Stimulated activated CD4-positive, alpha-beta T cell treated with anti-CD3 and anti-CD28 coated beads, Interleukin-4, amount 100 ng/mL, for 1 hour (primary cell): ENCODE measurements at places on chromosomes 1 and 21.

DNA sequence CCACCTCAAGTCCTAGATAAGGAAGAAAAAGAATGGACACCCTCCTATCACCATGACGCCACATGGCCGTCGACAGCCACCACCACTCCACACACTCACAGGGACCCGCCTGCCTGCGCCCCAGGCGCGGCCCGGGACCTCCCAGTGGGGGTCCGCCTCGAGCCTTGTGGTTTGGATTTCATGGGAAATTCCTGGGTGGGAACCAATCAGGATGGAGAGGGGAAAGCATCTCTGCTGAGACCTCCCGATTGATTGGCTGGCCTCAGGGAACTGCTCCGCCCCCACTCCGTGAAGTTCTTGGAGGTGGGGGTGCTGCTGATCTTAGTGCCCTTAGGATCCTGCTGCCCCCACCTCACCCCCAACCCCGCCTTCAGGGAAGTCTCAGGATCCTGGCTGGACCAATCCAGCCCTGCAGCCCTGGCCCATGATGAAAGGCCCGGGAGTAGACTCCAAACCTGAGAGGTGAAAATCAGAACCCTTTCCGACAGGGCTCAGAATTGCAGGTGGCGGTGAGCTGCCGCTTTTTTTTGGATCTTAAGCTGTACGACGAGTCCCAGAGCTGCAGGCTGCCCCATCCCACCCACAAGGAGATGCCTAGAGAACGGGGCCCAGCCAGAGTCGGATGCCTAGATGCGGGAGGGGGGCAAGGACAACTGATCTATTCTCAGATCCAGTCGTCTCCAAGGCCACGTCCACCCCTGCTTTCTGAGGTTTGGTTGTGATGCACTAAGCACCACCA is 29.0 kb upstream of the TMEM51 start:
- DNase-seq, result no peak

DNA sequence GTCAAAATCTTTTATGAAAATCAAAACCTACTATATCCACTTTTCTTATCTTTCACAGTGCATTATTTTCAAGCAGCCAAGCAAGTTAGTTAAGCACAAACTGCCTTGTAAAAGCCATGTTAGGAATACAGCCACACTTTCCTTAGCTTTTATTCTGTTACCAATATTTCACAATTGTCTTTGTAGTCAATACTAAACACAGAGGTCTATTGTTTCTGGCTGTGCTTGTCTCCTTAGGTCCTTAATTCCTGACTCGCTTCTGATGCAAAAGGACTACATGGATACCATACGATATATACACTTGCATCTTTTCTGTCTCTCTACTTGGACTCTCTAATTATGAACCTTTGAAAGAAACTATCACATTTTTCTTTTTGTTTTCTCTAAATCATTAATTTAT is 331.8 kb downstream of the NEGR1 start:
- DNase-seq, result no peak

DNA sequence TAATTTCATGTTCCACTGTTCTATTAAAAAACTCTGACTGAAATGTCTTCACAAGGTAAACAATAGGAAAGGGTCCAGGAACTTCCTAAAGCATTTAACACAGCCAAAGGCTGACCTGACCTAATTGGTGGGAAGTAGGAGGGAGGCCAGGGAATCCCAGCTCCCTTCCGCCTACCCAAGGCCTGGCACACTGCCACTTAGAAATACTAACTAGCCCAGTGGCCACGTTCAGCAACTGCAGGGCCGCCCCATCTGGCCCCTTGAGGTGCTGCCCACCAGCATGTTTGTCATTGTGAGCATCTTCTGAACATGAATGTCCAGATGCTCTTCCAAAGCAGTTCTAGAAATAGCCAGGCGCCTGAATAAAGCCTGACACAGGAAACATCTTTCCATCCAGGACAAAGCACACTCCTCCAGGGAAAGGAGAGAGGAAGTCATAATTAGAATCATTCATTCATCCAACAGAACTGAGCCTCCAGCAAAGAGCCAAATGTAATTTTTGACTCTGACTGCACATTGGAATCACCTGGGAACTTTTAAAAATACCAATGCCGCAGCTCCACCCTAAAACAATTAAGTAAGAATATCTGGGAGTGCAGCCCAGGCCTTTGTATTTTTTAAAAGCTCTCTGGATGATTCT is 44.6 kb upstream of the BCL9 start:
- no peak for DNase-seq

GRCh38 chr1:174957829-174958228 is 41.9 kb upstream of the CACYBP start:
- DNase-seq, result no peak

GRCh38 chr1:19710825-19711611 is 46.3 kb downstream of the HTR6 start:
- DNase-seq, result no peak

- DNase-seq, result no peak
Observed at GRCh38 chr1:243253926-243254232, 1.2 kb downstream of the CEP170 start.

- DNase-seq, result no peak
Observed at GRCh38 chr1:16145030-16145661, 10.7 kb downstream of the EPHA2 start.

- no peak for DNase-seq
Observed at GRCh38 chr1:201748335-201748734, 80.6 kb upstream of the IPO9 start.

DNA sequence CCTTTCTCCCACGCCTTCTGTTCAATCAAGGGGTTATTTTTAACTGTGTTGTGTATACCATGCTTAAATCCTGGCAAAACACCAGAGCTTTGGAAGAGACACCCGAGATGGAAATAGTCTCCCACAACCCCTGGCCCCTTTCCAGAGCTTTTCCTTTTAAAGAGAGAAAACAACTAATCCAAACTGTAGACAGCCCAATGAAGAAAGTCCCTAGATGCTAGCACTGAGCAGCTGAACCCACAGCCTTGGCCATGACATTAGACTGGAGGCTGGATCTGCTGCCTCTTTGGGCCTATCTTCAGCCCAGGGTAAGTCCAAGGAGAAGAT is 64.9 kb upstream of the ARTN start:
- DNase-seq, result no peak

DNA sequence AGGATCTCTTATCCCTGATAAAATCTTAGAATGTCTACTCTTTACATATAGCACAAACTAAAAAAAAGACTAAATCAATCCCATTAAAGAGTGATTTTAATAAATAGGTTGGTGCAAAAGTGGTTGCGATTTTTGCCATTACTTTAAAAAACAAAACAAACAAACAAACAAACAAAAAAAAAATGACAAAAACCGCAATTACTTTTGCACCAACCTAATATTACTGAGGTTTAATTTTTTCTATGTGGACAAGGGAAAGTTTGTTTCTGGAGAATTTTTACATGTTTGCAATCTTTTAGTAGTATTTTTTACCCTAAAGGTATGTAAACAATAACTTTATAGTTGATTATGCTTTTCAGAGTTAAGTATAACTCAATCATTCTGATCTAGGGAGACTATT is 119.7 kb upstream of the ADAMTS5 start:
- no peak for DNase-seq

DNA sequence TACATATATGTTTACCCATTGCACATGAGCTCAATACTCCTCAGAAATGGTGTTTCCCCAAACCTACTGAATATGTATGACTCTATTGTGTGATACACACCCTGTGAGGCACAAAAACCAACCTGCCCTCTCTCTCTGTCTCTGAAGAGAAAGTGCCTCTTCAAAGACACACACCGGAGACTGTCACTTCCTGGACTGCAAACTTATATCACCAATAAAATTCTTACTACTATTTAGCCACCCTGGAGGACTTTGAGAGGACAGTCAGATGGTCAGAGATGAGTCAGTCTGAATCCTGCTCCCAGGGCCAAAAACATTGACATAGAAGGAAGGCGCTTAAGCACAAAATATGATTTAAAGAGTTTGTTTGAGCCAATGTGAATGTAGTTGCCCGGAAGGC is 110.4 kb downstream of the PPIAL4G start:
- DNase-seq, result no peak

DNA sequence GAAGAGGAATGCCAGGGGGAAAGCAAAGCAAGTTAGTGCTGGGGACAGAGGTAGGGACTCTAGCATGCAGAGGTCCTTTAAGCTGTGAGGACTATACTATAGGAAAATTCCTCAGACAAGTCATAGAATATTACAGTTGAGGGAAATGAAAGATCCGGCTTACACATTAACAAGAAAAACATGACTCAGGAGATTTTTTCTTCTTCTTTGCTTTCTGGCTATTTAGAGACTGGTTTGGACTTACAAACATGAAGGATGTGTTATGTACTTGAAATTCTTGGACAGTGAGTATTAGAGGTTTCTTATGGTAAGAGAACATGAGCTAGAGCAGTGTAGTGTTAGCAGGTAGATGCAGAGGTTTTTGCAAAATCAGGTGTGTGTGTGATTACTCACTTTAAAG is 24.9 kb downstream of the USP25 start:
- DNase-seq, result no peak

DNA sequence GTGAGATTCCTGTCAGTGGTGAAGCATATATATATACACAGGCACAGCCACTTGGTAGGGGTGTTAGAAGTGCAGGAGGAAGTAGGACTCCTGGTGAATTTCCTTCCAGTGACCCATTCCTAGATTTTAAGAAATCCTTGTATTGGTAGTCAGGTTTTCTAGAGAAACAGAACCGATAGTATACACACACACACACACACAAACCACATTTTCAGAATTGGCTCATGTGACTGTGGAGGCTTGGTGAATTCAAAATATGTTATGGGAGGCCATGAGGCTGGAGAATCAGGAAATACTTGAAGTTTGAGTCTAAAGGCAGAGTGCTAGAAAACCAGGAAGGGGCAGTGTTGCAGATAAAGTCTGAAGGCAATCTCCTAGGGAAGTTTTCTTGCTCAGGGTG is 114.2 kb downstream of the FCRL5 start:
- no peak for DNase-seq

DNA sequence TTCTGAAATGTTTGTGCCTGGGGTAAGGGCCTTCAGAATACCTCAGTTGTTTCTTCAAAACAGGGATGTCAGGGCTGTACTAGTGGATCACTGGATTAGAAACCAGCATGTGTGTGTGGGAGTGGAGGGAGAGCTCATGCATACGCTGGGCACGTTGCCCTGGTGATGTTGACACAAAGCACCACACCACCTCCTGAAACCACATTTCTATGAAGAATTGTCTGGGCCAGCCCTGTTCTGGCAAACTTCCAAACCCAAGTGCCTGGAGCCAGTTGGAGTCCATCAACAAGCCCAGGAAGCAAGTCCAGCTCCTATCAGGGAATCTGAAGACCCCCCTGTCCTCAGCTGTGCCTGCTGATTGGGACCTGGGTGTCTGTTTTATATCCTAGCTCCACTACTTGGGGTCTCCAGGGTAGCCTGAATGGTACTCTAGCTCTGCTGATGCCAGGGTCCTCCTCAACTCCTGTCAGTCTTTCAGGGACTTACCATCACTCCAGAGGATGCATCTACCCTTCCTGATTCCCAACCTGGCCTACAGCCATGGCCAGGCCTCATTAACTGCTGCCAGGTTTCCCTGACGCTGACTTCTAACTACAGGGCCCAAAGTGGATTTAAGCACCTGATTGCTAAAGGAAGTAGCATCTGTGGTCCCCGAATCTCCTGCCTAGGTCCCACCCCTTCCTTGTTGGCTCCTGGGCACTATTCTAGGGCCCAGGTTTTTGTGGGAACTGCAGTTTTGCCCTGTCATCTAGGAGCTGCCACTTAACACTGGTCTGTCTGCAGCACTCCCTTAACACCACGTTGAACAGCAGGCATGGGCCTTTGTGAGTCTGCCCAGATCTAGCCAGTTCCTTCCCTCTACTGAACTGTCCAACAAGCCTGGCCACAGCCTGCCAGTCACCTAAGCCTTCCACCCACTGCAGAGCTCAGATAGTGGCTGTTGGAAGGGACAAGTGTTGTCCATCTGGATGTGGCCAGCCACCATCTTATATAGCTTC is 45.5 kb downstream of the LPAR3 start:
- DNase-seq, result no peak

GRCh38 chr1:20399196-20399595 is 86.8 kb downstream of the CAMK2N1 start:
- no peak for DNase-seq

DNA sequence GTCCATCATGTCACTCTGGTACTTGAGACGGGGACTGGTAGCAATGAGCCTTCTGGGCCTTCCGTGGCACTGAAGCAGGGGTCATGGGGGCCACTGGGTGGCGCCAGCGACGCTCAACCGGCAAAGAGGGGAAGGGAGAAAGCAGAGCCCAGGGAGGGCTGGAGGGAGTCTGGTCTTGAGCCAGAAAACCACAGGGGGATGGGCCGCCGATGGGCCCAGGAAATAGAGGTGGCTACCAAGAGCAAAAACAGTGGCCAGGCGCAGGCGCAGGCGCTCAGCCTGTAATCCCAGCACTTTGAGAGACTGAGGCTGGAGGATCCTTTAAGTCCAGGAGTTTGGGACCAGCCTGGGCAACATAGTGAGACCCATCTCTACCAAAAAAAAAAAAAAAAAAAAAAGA is 21.8 kb downstream of the EXOC8 start:
- DNase-seq, result peak; percentile 43

DNA sequence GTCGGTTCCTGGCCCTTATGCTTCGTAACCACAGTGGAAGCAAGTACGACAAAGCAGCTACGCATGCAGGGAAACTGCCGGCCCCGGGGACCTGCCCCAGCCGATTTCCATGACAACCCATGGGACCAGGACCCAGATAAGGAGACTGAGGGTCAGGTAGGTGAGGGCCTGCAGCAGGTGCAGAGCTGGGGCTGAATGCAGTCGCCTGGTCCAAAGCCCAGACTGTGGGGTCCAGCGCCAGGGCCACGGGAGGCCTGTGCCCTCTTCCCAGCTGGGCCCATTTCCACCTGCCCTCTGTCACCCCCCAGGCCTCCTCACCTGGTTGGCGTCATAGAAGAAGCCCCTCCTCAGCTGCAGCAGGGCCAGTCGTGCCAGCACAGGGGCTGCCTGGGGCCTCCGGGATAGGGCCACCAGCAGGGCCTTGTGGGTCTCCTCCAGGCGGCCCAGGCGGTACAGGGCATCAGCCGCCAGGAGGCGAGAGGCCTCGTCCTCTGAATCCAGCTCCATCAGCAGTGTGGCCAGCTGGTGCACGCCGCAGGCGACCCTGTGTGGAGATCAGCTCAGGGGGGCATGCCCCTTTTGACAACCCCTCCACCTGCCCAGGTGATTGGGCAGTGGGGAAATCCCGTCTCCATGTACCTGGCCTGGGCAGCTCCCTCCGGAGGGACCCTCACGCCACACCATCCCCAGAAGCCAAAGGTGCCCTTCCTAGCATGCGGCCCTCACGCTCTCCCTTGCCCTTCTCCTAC is 14.2 kb downstream of the TTC34 start:
- DNase-seq, result no peak

GRCh38 chr1:98923667-98924066 is 81.0 kb downstream of the PLPPR5 start:
- no peak for DNase-seq
